Testis (tissue), 5 donors: ENCODE measurements at places on chromosomes 3 and 15.

DNA sequence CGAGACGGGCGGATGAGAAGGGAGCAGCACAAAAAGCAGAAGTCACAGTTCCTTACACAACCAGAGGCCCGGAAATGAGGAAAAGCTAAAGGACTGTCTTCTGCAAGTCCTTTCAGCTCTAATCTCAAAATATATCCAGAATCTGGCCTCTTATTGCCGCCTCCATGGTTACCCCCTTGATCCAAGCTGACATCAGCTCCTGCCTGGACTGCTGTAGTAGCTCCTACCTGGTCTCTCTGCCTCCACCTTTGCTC lies 324.0 kb upstream of the ROPN1 start:
- DNase-seq: no peak

DNA sequence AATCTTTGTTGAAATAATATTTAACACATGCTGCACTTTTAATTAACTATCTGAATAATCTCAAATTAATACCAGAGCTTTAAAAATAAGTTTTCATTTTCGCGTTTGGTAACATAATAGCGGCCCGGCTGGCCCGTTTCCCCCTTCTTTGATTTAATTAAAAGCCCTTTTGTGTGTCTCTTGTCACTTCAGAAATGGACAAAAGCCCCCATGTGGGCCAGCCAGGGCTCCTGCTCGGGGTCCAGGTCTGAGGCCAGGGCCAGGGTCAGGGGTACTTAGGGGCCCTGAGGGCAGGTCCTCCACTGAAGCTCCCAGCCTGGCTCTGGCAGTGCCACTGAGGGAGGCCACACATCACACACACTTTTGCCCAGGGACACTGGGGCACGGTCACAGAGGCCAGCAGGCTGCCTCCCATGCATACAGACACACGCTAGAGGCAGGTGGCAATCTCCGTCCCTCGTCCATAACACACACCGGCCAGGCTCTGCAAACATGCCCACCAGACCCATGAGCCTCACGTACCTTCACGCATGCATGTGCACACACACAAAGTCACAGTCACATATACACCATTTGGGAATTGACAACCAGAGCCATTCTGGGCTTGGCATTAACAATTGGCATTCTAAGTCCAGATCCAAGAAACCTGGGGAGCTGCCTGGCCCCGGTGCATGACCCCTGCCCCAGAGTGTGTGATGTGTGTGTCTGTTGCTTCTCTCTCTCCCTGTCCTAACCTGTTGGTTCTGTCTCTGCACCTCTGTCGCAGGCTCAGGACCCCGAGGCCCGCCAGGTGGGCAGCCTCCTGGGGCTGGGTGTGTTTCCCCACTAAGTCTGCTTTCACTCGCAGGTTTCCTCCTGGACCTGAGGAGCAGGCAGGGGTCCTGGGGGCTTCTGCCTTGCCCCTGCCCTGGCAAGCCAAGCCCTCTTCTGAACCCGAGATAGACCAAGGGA lies 38.5 kb downstream of the DNAJB8 start:
- no peak for DNase-seq

DNA sequence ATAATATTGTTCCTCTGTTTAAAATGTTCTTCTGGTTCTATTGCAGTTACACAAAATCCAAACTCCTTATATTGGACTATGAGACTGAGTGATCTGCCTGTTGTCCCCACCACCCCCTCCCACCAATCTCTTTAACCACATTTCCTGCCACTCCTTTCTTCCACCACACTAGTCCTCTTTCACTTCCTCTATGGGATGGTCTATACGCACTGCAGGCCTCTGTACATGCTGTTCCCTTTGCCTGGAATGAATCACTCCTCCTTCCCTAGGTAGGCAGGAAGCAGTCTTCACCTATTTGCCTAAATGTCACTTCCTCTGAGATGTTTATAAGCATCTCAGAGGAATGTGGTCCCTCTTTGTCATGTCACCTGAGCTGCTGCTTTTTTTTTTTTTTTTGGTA lies 4.0 kb downstream of the MAP2K1 start:
- no peak for DNase-seq

GRCh38 chr3:125137358-125138033 lies 75.1 kb downstream of the SLC12A8 start:
- DNase-seq: no peak

- DNase-seq: no peak
Observed at GRCh38 chr3:75687323-75687722, 23.2 kb downstream of the FRG2C start.

GRCh38 chr3:192928720-192929119 lies 11.1 kb upstream of the MB21D2 start:
- no peak for DNase-seq

GRCh38 chr15:72096796-72097195 lies 21.2 kb downstream of the MYO9A start:
- no peak for DNase-seq

DNA sequence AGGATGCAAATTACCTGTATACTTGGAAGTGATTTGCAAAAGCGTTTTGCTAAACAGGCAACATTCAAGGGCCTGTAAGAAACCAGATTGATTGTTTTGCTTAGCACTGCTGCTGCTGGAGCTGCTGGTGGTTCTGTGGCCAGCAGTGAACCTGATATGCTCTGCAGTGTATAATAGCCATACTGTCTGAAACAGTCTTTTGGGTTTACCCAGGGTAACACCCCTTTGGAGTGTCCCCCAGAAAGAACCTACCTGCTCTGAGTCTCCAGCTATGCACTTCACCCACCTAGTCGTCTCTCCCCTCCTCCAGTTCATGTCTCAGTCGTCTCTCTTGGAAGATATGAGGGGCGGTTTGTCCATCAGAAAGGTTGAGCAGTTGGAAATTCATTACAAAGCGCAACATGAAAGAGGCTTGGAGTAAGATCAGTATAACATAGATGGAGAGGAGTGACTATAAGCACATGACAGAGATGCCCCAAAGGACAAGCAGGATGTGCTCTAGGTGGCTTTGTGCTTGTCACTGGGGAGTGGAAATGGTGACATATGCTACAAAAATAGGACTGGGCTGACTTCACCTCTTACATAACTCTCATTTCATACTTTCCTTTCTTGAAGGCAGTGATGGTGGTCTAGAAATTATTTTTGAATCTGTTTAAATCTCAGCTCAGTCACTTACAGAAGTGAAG lies 3.8 kb downstream of the MKRN2 start:
- DNase-seq: no peak

GRCh38 chr15:74041311-74041756 lies 41.0 kb downstream of the GOLGA6A start:
- no peak for DNase-seq

GRCh38 chr3:193826159-193826795 lies 233.3 kb downstream of the OPA1 start:
- DNase-seq: peak; percentile 53

GRCh38 chr3:65677486-65678010 lies 361.2 kb downstream of the MAGI1 start:
- no peak for DNase-seq

GRCh38 chr3:143883151-143883550 lies 34.9 kb upstream of the SLC9A9 start:
- DNase-seq: no peak

DNA sequence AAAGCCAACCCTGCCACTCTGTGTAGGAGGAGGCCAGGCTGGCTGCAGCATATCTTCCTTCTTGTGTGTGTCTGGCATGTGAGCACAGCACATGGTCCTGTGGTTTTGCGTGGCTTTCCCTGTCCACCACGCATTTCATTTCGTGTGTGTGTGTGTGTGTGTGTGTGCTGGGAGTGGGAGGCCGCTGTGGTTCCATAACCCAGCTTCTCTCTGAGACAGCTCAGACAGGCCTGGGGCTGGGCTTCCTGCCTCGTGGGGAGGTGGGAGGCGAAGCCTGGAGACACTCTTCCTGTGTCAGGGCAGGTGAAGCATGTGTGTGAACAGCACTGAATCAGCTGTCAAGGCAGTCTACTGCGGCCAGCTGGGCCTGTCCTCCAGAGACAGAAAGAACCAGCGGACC lies 16.0 kb upstream of the MRPS22 start:
- DNase-seq: no peak

DNA sequence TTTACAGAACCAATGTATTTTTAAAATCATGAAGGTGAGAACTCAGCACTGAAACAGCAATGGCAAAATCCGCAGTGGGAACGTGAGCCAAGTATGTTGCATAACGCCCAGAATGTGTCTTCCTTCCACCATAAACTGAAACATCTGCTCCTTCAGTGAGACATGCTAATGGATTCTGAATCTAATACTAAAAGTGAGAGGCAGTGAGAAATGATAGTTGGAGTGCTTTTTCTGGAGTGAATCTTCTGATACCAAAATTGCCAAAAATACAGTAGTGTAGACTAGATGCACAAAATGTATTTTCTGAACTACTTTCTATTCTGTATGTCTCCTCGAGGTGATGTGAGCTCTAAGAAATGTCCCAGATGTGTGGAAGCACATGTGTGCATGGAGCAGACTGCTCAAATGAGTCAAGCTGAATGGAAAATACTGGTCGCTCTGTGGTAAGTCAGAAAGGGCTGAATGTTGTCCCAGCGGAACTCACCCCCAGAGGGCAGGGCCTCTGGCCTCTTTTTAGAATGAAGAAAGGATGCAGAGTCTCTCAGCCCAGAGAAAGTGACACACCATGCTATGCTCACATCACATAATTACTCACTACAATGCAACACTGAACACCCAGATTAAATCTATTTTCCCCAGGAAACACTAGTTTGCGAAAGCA lies 73.0 kb downstream of the ATP10A start:
- peak; percentile 74 for DNase-seq

DNA sequence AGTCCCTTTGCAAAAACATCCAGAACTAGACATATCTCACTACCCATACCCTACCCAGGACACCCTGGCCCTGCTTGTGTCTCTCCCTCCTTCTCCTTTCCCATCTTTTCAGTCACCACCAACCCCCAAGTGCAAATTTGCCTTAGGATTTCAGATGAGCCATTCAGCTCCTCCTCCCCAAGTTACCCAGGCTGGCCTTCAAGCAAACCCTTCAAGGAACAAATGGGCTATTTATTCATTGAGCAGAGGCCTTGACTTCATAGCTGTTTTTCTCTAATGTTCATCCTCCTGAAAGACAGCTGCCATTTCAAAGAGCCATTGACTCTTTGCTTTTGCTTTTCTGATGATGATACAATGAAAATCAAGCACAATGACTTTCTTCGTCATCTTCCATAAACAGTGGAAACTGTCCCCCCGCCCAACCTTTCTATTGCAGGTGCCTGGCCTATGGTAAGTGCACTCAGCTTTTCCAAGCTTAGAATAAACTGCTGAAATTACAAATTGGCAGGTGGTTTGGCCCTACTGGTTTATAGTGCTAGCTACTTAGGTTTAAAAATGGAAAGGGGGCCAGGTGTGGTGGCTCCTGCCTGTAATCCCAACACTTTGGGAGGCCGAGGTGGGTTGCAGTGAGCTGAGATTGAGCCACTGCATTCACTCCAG lies 26.1 kb upstream of the KLHL6 start:
- DNase-seq: no peak

DNA sequence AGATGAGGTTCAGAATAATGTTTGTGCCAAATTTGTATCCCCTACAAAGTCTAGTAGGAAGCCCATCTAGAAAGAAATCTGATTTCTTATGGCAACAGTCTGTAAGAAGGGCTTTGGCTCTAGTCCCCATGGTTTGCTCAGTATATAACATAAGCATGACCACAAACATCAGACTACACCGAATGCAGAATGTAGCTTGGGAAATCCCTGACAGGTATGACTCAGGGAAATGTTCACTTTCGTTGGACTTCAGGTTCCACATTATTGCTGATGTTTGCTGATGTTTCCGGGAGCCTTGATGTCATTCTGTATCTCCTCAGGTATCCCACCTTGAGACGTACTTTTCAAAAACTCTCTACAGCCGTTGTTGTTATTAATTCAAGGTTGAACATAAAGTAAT lies 304.4 kb upstream of the TGFBR2 start:
- DNase-seq: no peak

GRCh38 chr3:68504201-68504600 lies 428.1 kb downstream of the TAFA4 start:
- no peak for DNase-seq

GRCh38 chr15:29139540-29140459 lies 129.8 kb downstream of the NSMCE3 start:
- peak; percentile 60 for DNase-seq

- DNase-seq: no peak
Observed at GRCh38 chr15:74242441-74243185, 6.5 kb downstream of the CCDC33 start.

- DNase-seq: no peak
Observed at GRCh38 chr15:39506146-39506545, 74.7 kb upstream of the THBS1 start.

- no peak for DNase-seq
Observed at GRCh38 chr3:123805504-123805903, 78.6 kb downstream of the MYLK start.

GRCh38 chr3:14125193-14126016 lies 553 bp downstream of the TMEM43 start:
- DNase-seq: peak; percentile 60

DNA sequence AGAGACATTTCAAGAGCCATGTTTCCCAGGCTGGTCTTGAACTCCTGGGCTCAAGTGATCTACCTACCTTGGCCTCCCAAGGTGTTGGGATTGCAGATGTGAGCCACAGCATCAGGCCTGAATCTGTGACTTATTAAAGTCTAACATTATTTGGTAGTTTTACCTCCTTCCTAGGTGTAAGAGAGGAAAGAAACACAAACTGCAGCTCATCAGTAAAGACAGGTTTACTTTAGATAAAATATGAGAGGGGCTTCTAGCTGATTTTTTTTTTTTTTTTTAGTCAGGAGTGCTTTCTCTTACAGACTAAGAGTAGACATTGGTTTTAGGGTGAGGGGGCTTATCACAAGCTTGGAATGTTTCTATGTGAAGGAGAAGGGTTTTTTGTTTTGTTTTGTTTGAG lies 63.9 kb upstream of the RNU6-1 start:
- DNase-seq: no peak

DNA sequence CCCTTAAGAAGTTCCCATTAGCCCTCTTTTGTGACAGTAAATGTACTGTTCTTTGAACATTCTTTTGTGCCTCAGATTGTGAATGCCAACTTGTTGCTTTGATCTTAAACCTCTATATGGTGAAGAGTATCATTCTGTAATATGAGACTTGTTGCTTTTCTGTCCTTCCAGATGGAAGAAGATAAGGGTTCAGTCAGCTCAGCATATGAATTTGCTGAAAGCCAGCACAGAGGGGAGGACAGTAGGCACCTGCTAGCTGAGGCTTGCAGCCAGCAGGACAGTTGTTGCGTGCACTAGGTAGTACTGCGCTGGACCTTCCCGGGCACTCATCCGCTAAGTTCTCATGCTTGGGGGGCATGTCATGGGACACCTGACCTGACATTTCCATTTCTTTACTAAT lies 74.7 kb downstream of the DCUN1D1 start:
- no peak for DNase-seq

DNA sequence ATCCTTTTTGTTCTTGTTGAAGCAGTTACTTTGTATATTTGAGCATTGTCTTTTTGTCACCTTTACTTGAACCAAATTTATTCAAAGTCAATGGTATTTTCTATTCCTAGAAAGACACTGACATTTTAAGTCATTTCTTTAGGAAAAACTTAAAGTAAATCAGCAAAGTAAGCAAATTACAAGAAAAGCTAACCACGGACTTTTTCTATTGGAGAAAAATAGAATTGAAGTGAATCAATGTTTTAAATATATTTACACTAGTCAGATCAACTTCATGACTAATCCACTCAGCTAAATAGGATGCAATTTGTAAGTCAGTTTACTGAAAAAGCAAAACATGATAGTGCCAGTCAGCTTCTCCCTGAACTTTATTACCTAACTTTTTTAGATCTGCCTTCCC lies 733.8 kb upstream of the ALCAM start:
- no peak for DNase-seq
